Stimulated activated CD4-positive, alpha-beta T cell treated with anti-CD3 and anti-CD28 coated beads, Interleukin-4, amount 100 ng/mL, for 1 hour (primary cell): ENCODE measurements at places on chromosomes 12 and 14.

GRCh38 chr12:117679776-117680175 is 289.0 kb downstream of the KSR2 start:
- no peak for DNase-seq

GRCh38 chr14:101018561-101019290 is 115.2 kb upstream of the RTL1 start:
- no peak for DNase-seq

GRCh38 chr14:91173221-91173670 is 59.4 kb downstream of the DGLUCY start:
- DNase-seq, result peak; percentile 82

GRCh38 chr12:62371661-62372060 is 95.0 kb upstream of the MON2 start:
- no peak for DNase-seq

DNA sequence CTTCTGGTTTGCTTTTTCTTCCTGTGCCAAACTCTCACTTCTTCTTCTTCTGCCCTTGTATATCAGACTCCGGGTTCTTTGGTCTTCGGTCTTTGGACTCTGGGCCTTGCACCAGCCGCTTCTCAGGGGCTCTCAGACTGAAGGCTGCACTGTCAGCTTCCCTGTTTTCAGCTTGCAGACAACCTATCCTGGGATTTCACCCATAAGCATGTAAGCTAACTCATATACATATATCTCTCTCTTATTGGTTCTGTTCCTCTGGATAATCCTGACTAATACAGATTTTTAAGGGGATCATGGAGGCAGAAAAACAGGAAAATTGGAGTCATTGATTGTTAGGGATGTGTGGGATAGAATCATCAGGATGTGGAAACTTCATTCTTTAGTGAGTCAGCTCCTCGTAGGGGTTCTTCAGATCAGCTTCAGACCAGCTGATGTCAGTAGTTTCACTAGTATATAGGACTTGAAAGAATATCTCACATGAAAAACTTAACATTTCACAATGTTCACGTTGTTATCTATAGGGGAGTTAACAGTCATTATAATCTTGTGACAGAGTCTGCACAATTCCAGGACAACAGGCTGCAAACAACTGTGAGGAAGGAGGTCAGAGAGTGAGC is 102.9 kb downstream of the RASSF9 start:
- DNase-seq, result no peak

- no peak for DNase-seq
Measured at GRCh38 chr14:63564318-63564717, 21.1 kb upstream of the PPP2R5E start.

GRCh38 chr14:59332727-59333126 is 132.5 kb downstream of the GPR135 start:
- no peak for DNase-seq

GRCh38 chr14:95876761-95877538 is at the start of gene TUNAR:
TUNAR (plus strand) TSS chr14:95876832.
- DNase-seq, result no peak

DNA sequence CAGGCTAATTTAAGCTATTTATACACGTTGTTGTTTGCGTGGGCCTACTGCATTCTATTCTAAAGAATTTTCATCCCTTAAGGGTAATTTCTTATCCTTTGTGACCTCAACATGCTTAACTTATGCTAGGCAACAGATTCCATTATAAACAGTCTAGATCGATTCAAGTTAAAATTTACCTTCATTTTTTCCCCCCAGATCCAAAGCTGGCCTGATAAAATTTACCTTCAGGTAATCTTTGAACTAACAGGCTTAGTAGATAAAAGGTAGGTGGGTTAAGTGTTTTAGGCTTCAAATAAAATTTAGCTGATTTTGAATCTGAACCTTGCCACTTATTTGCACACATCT is 389 bp upstream of the CCNB1IP1 start:
- DNase-seq, result no peak

GRCh38 chr14:25003537-25003936 is 46.4 kb downstream of the STXBP6 start:
- no peak for DNase-seq

GRCh38 chr14:22588526-22589095 is 413 bp downstream of the DAD1 start:
- DNase-seq, result no peak

- DNase-seq, result no peak
Measured at GRCh38 chr14:70515811-70516210, 19.0 kb downstream of the ADAM20 start.

DNA sequence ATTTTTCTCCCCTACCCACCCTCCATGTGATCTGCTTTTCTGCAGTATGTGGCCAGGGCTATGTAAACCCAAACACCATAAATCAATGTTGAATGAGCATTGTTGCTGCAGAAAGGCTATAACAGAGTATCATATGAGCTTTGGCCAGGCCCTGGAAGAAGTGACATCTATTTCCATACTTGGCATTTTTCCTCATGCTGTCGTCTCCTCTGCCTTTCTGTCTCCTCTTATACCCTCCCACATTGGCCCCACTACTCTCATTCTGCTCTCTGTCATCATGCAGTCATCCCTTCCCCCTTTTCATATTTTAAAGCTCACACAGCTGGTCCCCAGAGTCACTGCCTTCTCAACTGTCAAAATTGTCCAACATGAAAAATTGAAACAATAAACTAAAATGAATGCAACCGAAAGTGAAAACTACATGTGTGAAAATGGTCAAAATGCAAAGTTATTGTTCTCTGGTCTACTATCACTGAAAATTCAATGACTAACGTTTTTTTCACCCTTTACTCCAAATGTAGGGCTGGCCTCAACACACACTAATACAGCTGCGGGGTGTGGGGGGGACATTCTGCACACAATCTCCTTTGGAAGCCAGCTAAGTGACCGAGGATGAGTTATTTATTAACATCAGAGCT is 290.7 kb upstream of the TMPO start:
- DNase-seq, result no peak

DNA sequence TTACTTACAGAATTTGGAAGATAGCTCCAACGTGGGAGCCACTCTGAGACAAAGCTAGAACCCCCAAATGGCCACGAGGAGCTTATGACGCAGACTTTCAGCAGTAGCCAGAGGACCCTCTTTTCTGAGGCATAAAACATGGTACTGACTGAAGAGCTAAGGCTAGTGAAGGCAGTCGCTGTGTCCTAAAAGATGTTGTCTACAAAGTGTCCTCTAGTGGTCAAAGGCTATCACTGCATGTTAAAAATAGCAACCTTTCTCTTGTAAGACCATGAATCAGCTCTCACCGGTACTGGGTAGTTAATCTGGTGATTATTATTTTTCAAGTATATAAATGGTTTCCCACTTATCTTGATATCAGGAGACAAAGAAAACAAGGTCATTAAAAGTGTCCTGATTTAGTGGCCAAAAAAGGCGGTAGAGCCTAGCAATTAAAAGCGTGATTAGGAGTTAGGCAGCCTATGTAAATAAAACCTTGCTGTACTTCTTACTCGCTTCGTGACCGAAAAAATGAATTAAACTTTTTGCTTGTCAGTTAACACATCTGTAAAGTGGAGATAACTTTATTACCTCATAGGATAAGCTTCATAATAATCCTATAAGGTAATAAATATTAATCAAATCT is 47.0 kb upstream of the LGR5 start:
- DNase-seq, result no peak

GRCh38 chr14:67562776-67563150 is 29.7 kb downstream of the PLEKHH1 start:
- no peak for DNase-seq

- DNase-seq, result no peak
Measured at GRCh38 chr12:42807251-42807650, 217.7 kb upstream of the PRICKLE1 start.

DNA sequence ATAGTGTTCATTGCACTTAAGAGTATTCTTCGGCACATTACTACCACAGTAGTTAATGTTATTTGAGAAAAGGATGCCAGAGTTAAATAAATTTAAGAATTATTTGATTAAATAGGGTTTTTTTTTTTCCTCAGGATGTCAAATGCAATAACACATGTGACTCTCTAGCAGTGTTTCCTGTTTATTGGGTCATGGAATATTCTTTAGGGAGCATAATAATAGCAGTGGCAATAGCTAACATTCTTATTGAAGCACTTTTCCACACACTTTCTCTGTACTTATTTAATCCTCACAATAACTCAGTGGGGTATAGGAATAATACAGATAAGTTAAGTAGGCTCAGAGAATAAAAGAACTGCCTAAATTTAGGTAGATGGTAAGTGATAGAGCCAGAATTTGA is 44.3 kb downstream of the SCYL2 start:
- DNase-seq, result no peak

DNA sequence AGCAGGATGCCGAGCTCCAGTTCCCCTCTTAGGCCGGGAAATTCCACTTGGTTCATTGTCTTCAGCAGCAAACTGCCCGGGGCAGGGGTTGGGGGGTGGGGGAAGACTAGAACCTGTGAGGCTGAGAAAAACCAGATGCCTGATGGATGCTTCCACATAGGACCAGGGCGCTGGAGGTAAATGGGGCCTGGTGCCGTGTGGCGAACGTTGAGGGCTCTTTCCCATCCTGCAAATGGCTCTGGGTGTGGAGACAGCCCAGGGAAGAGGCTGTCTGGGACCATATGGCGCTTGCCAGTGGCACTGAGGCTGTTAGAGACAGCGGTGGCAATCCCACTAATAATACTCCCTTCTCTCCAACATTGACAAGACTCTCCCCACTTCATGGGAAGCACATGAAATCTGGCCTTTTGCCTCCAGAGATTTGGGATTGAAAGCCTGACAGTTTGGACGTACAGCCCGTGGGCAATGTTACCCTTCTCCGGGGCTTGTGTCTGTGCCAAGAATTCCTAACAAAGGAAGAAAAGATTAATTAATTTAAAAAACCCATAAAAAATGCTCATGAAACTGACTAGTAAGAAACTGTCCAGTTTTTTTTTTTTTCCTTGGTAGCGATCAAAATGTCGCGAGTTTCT is 44.5 kb downstream of the MAP1LC3B2 start:
- DNase-seq, result no peak

DNA sequence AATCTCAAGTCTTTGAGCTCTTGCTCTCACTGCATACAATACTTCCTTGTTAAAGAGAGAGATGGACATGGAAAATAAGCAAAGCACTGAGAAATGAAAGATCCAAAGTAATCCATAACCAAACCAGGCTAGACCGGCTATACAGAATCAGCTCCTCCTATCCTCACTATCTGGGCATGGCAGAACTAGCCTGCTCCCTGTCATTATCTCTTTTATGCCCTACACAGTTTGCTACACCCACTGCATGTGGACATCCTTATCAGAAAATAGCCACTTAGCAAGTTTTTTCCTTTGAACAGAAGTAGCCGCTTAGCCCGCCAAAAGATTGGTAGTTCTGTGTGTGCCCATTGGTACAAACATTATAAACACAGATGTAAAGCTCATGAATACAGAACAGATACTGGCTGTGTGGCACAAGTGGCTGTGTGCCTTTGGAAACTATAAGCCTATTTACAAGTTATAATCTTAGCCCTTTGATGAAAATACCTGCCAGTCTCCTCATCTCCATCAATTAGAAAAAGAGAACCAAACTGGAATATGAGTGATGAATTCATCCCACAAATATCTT is 34.7 kb downstream of the SPTB start:
- DNase-seq, result no peak

DNA sequence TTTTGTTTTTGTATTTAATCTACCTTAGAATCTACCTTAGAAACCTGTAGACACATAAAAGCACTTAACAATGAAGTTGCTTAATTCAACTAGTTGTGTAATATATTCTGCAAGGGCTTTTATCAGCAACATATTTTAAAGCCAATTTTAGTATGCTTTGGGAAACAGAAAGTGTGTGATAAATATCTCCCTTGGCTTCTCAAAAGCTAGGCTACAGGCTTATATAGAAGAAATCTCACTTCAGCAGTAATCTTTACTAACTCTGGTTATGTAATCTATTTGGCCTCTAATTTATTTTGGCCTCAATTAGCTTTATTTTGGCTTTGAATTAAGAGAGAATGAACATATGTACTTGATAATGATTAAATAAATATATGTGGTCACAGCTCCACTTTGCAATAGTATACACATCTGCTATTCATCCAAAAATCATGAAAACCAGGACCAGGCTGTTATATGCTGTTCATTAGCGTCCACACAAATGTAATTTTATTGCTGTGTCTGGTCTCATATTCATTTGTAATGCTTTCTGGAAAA is 37.2 kb downstream of the LRP6 start:
- DNase-seq, result no peak

- DNase-seq, result no peak
Measured at GRCh38 chr12:54502485-54502884, 4.9 kb downstream of the NCKAP1L start.

DNA sequence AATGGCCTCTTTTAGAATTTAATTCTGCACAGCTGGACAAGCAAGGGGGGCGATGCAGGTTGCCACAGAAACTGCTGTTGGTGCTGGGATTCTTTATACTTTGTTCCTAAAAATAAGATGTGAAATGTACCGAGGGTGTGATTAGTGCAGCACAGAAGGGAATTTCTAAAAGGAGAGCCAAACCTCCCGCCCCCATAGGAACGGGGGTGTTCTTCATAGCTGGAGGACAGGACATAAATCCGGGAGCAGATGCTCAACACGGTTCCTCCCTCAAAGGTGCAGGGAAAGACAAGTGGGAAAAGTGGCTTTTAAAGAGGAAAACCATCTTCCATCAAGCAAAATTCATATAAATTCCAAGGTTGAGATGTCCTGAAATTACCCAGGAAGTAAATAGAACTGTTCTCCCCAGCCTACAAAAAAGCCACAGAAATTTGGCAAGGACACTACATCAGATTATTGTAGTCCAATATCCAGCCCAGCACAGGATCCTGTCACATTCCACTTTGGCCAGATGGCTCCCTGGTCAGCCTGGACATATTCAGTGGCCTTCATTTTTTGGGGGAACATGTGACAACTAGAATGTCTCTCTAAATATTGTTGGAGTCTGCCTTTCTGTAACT is 51.4 kb upstream of the TMX1 start:
- DNase-seq, result no peak

DNA sequence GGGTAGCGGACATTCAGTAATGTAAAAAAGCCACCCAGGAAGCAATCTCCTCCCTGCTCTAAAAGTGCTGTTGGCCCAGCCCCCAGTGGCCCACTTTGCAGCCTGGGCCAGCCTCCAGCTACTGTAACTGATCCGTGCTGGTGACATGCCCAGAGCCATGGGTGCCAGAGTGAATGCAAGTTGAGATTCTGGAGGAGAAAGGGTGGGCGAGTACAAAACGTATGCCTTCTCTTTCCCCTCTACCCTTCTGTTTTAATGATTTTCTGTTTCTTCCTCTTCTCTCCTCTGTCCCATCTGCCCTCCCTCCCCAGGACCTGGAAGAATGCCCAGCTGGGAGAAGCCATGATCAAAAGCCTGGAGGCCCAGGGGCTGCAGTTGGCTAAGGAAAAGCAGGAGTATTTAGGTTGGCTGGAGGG is 16.9 kb downstream of the PLEKHD1 start:
- no peak for DNase-seq

DNA sequence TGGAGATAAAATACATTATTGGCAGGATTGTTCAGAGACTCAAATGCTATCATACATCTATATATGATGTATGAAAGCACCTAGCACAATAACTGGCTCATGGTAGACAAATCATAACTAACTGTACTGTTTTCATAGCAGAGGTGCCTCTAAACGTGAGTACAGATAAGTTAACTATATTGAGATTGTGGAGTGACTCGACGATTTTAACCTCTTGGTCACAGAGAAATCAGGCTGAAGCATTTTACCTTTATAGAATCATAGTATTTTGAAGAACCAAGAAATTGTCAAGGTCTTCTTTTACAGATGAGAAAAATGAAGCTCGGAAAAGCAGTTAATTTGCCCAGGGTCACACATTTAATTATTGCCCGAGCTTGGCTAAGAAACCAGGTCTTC is 666 bp upstream of the DERA start:
- no peak for DNase-seq

GRCh38 chr14:60632777-60633176 is 16.5 kb downstream of the SIX1 start:
- DNase-seq, result no peak

- no peak for DNase-seq
Measured at GRCh38 chr12:24615967-24616411, 332.9 kb downstream of the BCAT1 start.
